ENCODE measurements at places on chromosomes 5 and 9.

- DNase-seq: no peak
Measured at GRCh38 chr9:38467404-38467803, 43.1 kb upstream of the IGFBPL1 start.

DNA sequence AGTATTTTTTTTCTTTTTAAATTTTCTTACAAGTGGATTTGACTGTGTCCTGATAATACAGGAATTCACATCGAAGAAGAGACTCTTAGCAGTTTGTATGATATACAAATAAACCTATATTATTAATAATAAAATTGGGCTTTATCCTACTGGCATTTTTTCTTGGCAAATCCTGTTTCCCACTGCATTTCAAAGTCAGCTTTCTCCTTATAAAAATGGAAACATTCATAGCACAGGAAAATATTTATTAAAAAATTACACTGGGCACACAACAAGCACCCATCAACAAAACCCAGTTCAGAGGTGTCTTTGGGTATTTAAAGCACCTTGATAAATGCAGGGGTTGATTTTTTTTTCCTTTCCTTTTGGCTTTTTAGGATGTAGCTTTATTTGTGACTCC, 200.9 kb downstream of the MEF2C start:
- no peak for DNase-seq

DNA sequence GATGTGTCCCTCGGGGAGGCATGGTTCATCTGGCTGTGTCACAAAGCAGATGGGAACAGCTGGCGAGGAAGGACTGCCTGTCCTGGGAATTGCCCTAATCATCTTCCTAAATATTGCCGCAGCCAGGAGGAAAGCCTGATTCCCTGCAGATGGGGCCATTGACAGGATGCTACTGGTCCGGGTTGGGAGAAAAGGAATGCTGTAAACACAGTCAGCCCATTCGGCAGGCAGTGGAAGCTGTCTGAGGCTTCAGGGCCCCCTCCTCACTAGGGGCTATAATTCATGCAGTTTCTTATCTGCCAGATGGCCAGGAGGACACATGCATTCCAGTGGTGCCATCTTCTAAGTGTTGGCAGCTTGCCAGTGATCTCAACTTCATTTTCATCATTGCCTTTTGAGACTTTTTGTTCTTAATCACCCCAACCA, 110.3 kb downstream of the KCNIP1 start:
- DNase-seq: no peak

- peak; percentile 60 for DNase-seq
Measured at GRCh38 chr5:89972901-89973300, 436.7 kb downstream of the CETN3 start.

DNA sequence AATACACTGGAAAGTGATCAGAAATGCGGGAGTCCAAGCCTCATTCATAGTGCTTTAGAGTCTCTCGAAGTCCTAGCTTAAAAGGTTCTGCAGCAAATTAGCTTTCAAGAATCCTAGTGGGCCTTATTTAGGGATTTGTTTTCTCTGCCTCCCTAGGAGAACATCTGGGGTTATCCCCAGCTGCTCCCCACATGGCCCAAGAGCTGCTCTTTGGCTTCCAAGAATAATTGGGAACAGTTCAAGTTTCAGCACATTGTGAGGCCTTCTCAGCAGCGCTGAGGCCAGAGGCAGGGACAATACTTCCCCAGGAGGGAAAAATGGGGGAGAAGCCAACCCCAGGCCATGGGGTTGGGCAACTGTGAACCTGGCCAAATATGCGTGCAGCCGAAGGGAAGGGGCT, 108.7 kb downstream of the LIFR start:
- no peak for DNase-seq

- DNase-seq: no peak
Measured at GRCh38 chr9:125638239-125639045, 68.6 kb downstream of the MAPKAP1 start.

GRCh38 chr9:14347406-14348122, 33.6 kb upstream of the NFIB start:
- DNase-seq: peak; percentile 28

GRCh38 chr9:78236551-78236910, 656 bp downstream of the CEP78 start:
- DNase-seq: peak; percentile 24

DNA sequence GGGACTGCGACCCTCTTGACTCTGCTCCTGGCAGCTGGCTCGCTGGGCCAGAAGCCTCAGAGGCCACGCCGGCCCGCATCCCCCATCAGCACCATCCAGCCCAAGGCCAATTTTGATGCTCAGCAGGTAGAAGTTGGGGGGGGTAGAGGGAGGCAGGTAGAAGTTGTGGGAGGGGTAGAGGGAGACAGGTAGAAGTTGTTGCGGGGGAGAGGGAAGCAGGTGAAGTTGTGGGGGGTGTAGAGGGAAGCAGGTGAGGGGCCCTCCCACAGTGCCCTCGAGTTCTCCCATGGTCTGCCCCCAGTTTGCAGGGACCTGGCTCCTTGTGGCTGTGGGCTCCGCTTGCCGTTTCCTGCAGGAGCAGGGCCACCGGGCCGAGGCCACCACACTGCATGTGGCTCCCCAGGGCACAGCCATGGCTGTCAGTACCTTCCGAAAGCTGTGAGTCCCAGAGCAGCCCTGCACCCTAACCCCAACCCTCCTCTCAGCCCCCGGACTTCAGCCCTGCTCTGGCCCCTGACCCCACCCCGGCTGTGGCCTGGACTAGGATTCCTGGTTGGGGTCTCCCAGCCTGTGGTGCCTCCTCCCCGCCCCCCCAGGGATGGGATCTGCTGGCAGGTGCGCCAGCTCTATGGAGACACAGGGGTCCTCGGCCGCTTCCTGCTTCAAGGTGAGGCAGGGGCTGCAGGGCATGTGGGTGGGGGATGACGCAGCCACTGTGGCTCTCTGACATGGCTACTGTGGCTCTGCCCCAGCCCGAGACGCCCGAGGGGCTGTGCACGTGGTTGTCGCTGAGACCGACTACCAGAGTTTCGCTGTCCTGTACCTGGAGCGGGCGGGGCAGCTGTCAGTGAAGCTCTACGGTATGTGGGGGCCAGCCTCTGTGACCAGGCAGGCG, 537 bp downstream of the C8G start:
- no peak for DNase-seq

- DNase-seq: no peak
Measured at GRCh38 chr5:105259581-105260217, 1697.1 kb upstream of the NUDT12 start.

DNA sequence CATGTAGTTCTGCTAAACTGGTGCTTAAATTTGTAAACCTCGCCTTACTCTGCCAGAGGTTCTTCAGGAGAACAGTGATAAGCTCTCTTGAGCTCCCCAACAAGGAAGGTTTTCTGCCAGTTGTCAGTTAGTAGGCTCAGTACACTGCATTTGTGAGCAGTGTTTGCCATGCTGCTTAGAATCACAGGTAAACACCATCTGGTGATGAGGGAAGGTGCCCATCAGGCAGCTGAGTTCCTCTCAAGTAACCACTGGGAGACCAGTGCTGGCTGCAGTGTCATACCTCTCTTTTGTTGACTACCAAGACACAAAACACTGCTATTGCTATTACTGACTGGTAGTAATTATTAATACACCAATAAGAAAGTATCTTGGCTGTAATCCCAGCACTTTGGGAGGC, 186.2 kb upstream of the OTULINL start:
- no peak for DNase-seq

- DNase-seq: no peak
Measured at GRCh38 chr9:70861376-70861775, 260.0 kb downstream of the TRPM3 start.

DNA sequence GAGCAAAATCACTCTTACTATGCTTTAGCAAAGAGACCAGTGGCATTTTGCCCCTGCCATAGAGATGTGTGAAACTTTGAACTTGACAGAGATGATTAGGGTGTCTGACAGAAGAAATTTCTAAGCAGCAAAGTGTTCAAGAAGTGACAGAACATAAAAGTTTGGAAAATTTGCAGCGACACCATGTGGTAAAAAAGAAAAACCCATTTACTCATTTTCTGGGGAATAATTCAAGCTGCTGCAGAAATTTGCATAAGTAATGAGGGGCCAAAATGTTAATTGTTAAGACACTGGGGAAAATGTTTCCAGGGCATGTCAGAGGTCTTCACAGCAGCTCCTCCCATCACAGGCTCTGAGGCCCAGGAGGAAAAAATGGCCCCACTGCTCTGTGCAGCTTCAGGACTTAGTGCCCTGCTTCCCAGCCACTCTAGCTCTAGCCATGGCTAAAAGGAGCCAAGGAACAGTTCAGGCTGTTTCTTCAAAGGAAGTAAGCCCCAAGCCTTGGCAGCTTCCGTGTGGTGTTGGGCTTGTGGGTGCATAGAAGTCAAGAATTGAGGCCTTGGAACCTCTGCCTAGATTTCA, 6.1 kb upstream of the AP3B1 start:
- DNase-seq: peak; percentile 25

DNA sequence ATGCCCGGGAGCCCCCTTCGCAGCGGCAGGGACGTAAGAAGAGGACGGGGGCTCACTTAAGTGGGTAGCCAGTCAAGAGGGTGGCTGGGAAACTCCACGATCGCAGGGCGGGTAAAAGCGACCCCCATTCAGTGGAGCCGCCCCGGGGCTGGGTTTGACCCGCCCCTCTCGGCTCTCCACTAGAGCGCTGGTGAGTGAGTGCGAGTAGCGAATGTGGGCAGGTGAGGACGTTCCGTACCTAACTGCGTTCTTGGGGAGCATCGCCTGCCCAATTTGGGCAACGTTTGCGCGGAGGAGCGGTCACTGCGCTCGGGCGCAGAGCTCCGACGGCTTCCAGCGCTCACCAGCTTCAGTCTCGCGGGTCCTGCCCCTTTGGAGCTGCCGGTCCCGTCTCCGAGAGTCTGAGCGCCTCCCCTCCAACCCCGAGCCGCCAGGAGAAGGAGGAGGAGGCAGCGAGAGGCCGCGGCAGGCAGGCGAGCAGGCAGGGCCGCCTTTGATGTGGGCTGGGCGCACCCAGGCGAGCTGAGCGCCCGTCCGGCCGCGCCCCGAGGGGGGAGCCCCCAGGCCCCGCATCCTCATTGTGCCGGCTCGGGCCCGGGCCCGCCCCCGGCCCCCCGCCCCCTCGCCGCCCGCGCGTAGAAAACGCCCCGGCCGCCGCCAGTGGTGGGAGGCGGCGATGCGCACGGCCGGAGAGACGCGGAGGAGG, at the start of gene FGF18:
TSS of gene FGF18 (plus strand) at position 666 of the 706 bp plus-strand sequence. CDS start 553 bp downstream, outside the sequence.
- DNase-seq: no peak

GRCh38 chr5:146698651-146699050, 179.9 kb downstream of the PPP2R2B start:
- DNase-seq: no peak

GRCh38 chr5:65588694-65589093, 25.6 kb downstream of the PPWD1 start:
- DNase-seq: no peak

GRCh38 chr5:1860949-1861348, 21.8 kb downstream of the IRX4 start:
- DNase-seq: no peak

GRCh38 chr5:125140220-125140619, 393.8 kb upstream of the ZNF608 start:
- no peak for DNase-seq

- no peak for DNase-seq
Measured at GRCh38 chr9:35414889-35415288, 75.0 kb upstream of the RUSC2 start.

DNA sequence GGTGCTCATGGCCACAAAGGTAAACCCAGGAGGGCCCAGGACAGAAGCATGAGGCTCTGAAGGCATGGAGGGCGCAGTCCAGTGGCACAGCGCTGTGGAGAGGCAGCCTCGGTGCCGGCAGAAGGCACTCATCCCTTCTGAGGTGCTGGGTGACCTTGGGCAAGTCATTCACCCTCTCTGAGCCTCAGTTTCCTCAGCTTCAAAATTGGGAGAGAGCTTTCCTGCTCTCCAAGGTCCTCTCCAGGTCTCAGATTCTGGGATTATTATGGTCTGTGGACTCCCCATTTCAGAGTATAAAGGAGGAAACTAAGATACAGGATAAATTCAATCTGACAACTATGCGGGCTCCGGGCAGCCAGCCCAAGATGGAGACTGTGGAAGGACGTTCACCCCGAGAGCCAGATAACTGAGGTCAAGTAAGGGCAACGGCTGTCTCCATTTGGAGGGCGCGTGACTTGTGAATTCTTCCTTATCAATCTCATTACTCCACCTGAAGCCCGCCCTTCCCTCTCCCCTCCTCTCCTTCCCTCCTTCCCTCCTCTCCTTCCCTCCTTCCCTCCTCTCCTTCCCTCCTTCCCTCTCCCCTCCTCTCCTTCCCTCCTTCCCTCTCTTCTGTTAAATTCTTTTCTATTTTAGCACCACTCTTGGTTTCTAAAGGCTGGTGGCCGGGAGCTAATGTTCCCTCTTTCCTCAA, 58.1 kb downstream of the LRSAM1 start:
- DNase-seq: no peak

DNA sequence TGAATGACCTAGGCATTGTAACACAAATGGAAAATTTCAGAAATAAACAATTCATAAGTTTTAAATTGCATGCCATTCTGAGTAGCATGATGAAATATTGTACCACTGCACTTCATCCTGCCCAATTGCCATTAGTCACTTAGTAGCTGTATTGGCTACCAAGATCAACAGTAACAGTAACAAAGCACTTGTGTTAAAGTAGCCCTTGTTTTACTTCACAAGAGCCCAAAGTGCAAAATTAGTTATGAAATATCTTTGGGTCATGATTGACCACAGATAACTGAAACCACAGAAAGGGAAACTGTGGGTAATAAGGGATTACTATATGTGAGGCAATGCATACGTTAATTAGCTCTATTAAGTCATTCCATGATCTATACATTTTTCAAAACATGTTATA, 33.3 kb upstream of the RORB start:
- DNase-seq: peak; percentile 26

- no peak for DNase-seq
Measured at GRCh38 chr9:118606668-118607067, 762.6 kb downstream of the BRINP1 start.

- DNase-seq: no peak
Measured at GRCh38 chr5:91998774-91999173, 615.7 kb upstream of the ARRDC3 start.

DNA sequence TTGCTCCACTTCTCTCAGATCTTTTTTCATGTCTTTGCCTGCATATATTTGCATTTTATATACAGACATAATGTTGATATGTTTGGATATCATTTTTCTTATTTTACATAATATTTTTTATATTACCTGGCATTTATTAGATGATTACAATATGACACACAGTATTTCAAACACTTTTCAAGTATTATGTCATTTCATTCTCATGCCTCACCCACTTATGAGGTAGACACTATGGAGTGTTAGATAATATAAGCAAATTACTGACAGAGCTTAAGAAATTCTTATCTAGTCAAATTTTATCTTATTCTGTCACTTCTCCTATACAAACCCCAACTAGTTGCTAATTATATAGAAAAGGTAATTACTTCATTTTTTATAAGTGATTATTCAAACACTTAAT, 11.1 kb downstream of the LURAP1L start:
- peak; percentile 73 for DNase-seq

GRCh38 chr9:98359569-98359968, 104.1 kb upstream of the TBC1D2 start:
- DNase-seq: no peak

GRCh38 chr5:170171811-170172210, 61.0 kb upstream of the C5orf58 start:
- DNase-seq: no peak

GRCh38 chr9:8552732-8553131, 753.2 kb upstream of the DMAC1 start:
- no peak for DNase-seq

Measured in bronchial epithelial cell (primary cell).